Activated T-cell treated with anti-CD3 and anti-CD28 coated beads, Interleukin-2, amount 50 U/mL, for 72 hours (primary cell): ENCODE measurements at places on chromosomes 5 and 9.

DNA sequence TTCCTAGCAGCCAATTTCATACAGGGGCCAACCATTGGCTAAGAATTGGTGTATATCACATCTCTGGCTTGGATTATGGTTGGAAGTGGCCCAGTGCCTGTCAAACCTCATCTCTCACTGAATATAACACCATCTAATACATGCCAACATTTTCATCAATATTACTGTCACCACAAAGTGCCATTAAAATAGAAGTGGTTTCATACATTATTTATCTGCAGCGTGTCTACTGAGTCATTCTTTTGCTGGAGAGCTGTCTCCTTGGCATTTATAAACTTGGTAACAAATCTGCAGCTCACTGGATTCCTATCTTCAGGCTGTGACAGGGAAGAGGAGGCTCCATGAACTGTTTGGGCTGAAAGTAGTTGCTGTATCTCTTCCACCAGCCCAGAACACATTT is 70.9 kb downstream of the PTTG1 start:
- no peak for DNase-seq

DNA sequence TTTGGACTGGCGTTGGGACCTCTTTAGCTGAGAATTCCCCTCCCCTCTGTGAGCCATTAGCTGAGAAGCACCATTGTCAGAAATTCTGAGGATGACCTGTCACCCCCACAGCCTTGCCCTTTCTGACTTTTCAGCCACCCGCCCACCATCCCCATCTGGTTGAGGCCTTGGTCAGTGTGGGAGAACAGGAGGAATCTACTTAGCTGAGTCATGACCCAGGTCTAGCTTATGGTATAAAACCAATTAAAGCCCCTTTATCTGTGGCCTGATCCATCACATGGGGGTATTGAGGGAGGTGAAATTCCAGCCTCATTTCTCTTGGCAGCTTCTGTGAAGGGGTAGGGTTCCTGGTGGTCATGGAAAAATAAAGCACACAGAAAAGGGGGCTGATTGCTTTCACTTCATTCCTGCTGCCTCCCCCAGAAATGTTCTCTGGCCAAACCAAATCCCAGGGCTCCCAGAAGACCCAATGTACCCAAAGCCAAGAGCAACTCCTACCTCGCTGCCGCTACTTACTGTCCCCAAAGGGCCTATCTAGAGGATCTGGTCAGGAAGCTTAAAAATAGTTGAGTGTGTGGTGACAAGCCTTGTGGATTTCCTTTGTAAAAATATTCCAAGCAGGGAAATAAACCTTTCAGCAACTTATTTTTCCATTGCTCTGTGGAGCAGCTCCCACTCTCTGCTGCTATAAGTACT is 174.8 kb upstream of the TNC start:
- DNase-seq = no peak

GRCh38 chr5:180704362-180704761 is 35.5 kb downstream of the OR2Y1 start:
- DNase-seq = no peak

GRCh38 chr5:168667301-168667840 is 88.2 kb upstream of the PANK3 start:
- DNase-seq = no peak

DNA sequence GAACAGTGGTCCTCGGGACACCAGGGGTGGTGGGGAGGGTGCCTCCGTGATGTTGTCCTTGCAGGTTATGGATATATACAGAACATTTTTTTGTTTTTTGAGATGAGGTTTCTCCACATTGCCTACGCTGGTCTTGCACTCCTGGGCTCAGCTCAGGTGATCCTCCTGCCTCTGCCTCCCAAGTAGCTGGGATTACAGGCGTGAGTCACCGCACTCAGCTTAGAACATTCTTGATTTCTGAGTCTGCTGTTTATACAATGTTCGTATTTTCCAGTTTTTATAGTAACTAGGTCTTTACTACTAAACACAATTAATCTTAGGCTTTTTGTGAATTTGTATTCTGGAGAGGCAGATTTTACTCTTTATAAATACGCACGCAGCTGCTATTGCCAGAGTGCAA is 6.0 kb downstream of the PMPCA start:
- DNase-seq = no peak

DNA sequence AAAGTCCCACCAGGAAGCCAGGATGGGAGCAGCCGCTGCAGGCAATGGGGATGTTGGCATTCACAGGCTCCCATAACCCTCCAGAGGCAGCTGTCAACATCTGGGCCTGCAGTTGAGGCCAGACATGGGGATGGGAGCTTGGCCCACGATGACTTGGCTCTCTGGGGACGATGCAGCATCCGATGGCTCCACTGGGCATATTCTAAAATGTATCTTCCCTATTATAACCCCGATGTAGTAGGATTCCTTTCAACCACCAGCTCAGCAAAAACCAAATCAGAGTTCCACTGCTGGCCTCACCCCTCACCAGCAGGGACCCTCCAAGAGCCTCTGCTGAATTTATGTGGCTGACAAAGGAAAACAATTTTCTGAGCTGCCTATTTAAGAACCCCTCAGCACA is 7.1 kb downstream of the SPRY4 start:
- no peak for DNase-seq

- no peak for DNase-seq
These were observed 7.7 kb downstream of the FGFR4 start for GRCh38 chr5:177094224-177095087.

GRCh38 chr9:86079865-86080469 is 19.4 kb downstream of the GOLM1 start:
- no peak for DNase-seq

DNA sequence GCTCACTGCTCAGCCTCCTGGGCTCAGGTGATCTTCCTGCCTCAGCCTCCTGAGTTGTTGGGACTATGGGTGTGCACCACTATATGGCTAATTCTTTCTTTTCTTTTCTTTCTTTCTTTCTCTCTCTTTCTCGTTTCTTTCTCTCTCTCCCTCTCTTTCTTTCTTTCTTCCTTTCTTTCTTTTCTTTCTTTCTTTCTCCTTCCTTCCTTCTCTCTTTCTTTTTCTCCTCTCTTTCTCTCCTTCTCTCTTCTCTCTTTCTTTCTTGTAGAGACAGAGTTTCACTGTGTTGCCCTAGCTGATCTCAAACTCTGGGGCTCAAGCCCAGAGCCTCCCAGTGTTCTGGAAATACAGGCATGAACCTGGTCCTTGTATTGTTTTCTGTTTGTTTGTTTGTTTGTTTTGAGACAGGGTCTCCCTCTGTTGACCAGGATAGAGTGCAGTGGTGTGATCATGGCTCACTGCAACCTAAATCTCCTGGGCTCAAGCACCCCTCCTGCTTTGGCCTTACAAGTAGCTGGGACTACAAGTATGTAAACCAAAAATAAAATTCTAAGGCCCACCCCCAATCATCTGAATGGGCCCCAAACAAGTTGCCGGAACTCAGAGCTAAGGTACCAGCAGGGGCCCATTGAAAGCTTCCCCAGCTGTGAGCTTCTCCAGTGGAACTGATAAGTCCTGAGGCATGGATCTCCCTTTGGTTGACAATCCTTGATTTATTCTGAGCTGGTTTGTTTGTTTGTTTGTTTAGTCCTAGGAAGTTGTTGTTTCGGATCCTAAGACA is 11.9 kb upstream of the BTF3 start:
- DNase-seq = no peak

- no peak for DNase-seq
These were observed 20.7 kb upstream of the PTPN3 start for GRCh38 chr9:109518621-109519335.

DNA sequence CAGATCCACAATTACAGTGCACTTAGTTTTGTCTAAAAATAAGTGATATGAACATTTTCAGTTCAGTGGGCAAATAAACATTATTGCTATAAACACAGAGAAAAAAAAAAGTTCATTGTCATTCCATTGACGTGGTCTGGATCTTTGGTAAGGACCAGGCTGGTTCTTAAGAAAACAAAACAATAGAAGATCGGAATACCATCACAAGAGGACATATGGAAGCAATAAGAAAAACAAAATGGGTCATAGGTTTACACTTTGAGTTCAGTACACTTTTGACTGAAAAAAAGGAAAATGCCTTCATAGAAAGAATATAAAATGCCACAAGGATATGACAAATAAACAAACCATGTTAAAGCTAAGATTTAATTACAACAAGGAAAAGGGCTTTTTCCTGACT is 289.5 kb upstream of the TYRP1 start:
- no peak for DNase-seq

- no peak for DNase-seq
These were observed 1.0 kb downstream of the HMGCS1 start for GRCh38 chr5:43312076-43312661.

DNA sequence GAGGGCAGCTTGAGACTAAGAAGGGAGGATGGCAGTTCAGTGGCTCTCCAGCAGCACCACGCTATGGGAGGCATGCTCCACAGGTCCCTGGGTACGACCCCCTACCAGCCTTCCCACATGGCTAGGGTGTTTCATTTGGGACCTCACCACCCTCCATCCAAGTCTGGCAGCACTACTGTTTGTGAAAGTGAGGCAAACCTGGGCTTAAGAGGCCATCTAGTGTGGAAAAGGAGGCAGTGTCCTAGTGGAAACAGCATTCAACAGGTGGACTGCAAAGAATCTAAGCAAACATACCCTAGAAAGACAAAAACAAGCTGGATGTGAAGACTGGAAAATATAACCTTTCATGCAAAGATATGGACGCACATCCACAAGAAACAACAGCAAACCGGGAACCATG is 4.8 kb upstream of the C5orf47 start:
- DNase-seq = no peak
